Retinal pigment epithelial cell (primary cell): ENCODE measurements at places on chromosomes 3 and 15.

GRCh38 chr15:89416339-89417183, 79.8 kb downstream of the RHCG start:
- DNase-seq, result peak; percentile 15

DNA sequence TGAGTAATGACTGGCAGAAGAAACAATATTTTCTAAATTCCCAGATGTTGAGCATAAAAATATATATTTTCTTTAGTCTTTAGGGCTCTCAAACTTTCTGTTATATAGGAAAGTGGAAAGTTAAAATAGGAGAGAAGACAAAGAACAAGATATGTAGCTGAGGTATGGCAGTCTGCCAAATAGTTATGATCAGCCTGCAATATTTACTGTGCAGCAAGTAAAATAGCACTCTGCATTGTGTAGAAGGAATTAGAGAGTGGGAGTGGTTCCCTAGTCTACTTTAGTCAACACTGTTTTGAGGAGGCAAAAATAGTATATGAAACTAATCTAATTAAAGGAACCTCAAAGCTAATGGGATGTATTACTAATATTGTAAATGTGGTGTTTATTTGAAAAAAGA, 978.1 kb upstream of the ALCAM start:
- DNase-seq, result peak; percentile 57

DNA sequence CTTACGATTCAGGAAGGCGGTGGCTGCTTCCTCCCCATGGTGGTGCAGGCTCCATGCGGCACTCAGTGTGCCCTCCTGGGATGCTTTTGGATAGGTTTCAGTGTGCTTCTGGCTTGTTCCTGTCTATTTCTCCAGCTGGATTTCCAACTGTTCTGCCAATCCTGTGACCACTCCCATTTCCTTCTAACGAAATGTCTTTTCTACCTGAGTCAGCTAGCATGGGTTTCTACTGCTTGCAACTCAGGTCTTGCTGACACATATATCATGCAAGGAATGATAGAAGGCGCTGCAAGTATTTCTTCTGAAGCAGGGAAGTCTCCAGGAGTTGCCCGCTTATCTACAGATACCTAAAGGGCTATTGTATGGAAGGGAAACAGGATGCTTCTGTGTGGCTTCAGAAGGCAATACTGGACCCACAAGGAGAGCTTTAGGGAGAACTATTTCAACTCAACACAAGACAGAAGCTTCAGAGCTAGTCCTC, 244.4 kb downstream of the OPA1 start:
- no peak for DNase-seq

- peak; percentile 13 for DNase-seq
Observed at GRCh38 chr3:97793420-97794019, 28.3 kb upstream of the CRYBG3 start.

- DNase-seq, result no peak
Observed at GRCh38 chr15:38254051-38254883, 1.6 kb downstream of the SPRED1 start.

- DNase-seq, result no peak
Observed at GRCh38 chr3:29721789-29722188, 440.9 kb downstream of the RBMS3 start.

DNA sequence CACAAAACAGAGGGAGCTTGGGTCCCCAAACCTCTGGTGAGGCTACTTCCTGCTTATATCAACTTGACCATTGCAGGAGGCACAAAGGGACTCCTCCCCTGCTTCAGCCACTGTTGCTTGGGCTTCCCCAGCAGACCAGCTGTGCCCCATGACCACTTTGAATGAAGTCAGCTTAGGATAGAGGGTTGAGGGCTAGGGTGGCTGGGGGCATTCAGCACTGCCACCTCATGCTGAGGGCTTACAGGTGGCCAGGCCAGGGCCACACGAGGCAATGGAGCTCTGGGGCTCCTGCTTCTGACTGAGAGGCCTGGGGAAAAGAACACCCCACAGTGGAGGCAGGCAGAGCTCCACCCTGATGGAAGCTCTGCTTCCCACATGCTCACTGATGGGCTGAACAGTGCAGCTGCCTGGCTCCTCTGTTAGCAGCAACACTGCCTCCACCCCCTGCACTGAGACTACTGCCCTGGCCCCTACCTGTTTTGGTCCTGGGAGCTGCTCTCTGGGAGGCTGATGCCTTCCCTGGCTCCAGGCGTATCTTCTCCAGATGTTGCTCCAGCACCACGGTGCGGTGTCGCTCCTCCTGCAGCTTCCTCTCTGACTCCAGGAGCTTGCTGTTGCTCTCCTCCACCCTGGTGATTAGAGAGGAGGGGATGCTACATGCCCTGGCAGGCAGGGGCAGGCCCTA, 10.2 kb upstream of the HHATL start:
- DNase-seq, result no peak
